ENCODE measurements at places on chromosomes 1 and 21.

DNA sequence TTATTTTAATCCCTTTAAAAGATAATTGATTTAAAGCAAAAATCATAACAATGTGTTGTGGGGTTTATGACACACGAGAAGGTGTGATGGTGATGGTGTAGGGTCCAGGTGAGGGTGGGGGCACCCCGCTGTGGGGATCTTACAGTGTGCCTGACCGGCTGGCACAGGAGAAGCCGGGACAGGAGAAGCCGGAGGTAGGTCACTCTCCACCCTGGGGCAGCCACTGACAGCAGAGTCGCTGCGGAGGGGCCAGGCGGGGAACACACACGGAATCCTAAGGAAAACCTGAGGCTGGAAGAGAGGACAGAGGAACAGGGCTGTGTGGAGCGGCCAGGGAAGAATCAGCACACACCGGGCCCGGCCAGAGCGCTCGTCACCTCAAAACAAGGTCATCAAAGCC, 4.3 kb upstream of the LRRC3 start:
- H3K27ac ChIP-seq, result no peak overlapping the region
- H3K36me3 ChIP-seq, result no peaks in the 10 kb centered on the region
- no peak overlapping the region for H3K4me3 ChIP-seq
- DNase-seq, result no peak
- H3K27me3 ChIP-seq, result peaks cover 20% of the 10 kb centered on the region

- H3K4me1 ChIP-seq, result peaks cover 6% of the 10 kb centered on the region
- peak; percentile 47 for DNase-seq
- peaks cover 5% of the 10 kb centered on the region for H3K27me3 ChIP-seq
Measured at GRCh38 chr1:31977385-31978131, 36.1 kb upstream of the KHDRBS1 start.

GRCh38 chr1:26121854-26122773, 10.5 kb downstream of the PDIK1L start:
- H3K36me3 ChIP-seq, result peaks cover 6% of the 10 kb centered on the region
- no peaks in the 10 kb centered on the region for H3K4me1 ChIP-seq
- H3K27me3 ChIP-seq, result no peaks in the 10 kb centered on the region

- peaks cover 6% of the 10 kb centered on the region for H3K4me1 ChIP-seq
- H3K36me3 ChIP-seq, result no peaks in the 10 kb centered on the region
- H3K27ac ChIP-seq, result no peak overlapping the region
- DNase-seq, result no peak
Measured at GRCh38 chr1:218348628-218349071, 3.5 kb downstream of the TGFB2 start.

DNA sequence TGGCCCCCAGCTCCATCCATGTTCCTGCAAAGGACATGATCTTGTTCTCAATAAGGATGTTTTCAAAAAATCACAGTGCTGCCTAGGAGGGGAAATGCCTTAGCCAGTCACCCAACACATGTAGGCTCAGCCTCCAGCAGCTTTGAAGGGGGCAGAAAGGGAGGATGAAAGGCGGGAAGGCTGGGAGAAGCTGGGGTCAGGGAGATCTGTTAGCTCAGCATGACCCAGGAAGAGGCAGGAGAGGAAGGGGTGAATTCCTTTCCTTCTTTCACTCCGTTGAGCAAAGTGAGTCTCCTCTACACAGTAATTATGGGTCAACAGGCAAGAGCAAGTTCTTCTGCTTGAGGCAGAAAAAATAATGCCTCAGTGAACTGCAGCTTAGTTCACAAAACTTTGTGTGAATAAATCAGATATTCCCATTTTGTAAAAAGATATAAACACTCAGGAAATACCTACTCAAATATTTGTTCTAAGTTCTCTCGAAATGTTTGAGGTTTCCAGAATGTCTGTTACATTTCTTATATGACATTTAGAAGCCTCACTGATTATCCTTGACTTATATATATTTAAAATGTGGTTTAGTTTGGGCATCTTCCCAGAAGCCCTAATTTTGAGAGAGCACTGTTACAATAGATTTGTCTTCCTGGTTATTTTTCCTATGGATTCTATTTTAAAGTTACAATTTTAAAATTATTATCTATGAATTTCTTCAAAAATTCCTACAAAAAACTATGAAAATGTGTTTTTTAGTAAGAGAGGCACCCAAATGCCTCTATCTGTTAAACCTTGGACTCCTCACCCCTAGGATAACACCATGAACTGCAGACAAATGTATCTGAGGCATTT, 116.8 kb downstream of the KCNJ6 start:
- DNase-seq, result peak; percentile 16
- no peaks in the 10 kb centered on the region for H3K36me3 ChIP-seq
- H3K27me3 ChIP-seq, result no peaks in the 10 kb centered on the region

DNA sequence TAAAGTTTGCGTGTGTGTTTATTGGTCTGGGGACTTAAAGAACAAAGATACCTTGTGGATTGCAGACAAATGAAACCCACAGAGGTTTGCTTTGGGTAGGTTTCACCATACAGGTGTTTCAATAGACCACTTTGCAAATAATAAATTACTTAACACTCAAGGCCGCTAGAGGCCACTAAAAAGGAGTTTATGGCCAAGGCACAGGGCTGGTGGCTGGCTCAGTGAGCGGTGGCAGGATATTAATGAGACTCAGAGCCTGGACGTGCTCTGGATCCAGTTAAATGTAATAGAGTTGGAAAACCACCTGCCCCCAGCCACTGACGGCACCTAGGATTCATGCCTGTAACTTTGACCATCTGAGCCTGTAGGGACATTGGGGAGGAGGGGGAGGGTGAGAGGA, 44.5 kb downstream of the LRRC38 start:
- H3K36me3 ChIP-seq, result no peaks in the 10 kb centered on the region
- DNase-seq, result no peak
- H3K27me3 ChIP-seq, result no peaks in the 10 kb centered on the region
- no peak overlapping the region for H3K4me3 ChIP-seq

GRCh38 chr1:145758116-145758515, 38.8 kb downstream of the CD160 start:
- no peaks in the 10 kb centered on the region for H3K27me3 ChIP-seq
- peaks cover 13% of the 10 kb centered on the region for H3K36me3 ChIP-seq
- no peaks in the 10 kb centered on the region for H3K4me1 ChIP-seq
- H3K27ac ChIP-seq, result no peak overlapping the region

DNA sequence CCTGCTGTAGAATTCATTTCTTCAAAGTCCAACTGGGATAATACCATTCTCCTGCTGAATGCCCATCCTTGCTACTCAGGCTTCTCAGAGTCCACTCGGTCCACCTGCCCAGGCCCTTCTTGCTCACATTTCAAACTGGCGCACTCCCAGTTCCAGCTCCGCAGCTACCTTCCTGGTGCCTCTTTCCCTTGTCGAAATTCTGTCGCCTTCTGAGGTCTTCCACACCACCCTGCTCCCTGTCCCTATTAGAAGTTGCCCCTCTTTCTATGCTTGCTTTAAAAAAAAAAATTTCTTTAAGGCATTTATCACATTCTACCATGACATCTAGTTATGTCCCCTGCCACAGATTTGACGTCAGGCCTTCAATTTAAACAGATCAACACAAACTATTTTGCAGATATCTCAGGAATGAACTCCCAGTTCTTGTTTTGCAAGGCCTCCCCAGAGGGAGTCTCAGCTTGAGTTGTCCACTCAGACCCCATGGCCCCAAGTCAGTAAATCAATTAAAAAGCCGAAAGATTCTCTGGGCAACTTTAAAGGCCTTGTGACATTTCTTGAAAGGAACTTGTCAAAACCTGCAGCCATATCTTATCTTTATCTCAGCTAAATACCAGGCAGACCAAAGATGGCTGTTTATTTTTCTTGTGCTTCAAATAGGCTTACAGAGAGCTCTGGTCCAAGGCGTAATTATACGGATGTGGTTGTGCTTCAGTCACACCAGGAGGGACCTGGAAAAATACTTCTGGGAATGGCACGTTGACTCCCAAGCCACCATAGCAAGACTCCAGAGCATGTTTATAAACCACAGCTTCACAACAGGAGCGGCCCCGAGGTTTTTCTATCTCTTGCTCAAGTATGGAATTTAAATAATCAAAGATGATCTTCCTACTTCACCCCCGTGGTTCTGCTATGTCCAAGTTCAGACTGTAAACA, 2.2 kb downstream of the FAM89A start:
- H3K36me3 ChIP-seq, result no peaks in the 10 kb centered on the region
- H3K27ac ChIP-seq, result no peak overlapping the region
- H3K4me3 ChIP-seq, result no peak overlapping the region
- no peak for DNase-seq
- H3K4me1 ChIP-seq, result peaks cover 7% of the 10 kb centered on the region

DNA sequence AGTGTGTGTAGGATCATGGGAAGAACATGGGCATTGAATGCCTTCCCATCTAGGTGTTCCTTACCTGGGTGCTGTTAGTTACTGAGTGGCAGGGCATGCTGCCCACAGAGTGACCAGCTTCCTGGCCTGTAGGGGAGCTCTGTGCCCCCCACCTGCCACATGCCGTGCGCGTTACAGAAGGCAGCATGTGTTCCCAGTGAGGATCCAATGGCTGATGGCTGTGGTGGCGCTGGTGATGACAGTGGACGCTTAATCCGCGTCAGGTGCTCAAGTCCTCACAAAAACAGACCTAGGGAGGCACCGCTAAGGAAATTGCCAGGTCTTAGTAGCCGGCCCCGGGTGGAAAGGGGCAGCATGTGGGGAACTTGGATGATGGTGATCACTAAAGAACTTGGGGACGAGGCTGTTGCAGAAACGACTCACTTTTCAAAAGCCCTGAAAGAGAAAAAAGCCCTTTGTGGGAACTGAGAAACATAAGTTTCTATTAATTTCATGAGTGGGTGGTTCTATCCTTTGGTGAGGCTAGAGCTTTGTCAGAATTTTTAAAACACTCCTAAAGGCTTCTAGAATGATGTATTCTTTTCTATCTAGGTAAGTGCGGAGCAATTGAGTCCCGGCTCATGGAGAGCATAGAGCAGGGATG, 93.2 kb downstream of the PRDM2 start:
- H3K27me3 ChIP-seq, result no peaks in the 10 kb centered on the region
- peaks cover 2% of the 10 kb centered on the region for H3K4me1 ChIP-seq
- no peak overlapping the region for H3K4me3 ChIP-seq
- no peak for DNase-seq
- no peak overlapping the region for H3K27ac ChIP-seq
- peaks cover 17% of the 10 kb centered on the region for H3K36me3 ChIP-seq

DNA sequence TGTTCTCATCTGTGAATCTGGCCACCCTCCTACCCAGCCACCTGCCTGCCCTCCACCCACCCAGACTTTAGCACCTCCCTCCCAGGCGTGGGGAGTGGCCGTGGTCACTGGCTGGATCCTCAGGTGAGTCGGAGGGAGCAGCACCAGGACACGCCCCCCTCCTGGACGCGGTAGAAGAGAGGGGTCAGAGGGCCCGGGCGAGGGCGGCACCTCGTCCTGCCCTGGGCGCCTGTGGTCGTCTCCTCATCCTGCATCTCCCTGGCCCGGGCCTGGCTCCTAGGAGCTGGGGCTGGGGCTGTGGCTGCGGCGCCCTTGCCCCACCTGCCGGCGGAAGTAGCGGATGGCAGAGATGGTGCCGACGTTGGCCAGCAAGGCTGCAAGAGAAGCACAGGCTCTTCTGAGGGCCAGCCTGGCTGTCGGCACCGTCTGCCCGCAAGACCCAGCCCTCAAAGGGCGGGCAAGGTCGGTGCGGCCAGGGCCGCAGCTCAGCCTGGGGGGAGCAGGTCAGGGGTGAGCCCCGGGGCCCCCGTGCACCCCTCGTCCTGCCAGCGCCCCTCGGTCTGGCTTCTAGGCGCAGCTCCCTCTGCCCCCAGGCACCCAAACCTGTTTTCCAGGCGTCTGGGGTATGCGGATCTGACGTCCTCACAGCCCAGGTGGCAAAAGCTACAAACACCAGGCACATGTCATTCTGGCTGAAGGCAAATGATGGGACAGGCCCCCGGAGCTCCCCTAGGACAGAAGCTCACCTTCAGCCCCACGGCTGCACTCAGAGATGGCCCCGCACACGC, 5.8 kb downstream of the PERM1 start:
- no peak overlapping the region for H3K27ac ChIP-seq
- H3K27me3 ChIP-seq, result no peaks in the 10 kb centered on the region
- 0 out of 2 replicates have a peak, but pooled peaks cover 2% of the 10 kb centered on the region for H3K4me1 ChIP-seq
- peak; percentile 36 for DNase-seq
- H3K4me3 ChIP-seq, result peak overlapping the region; percentile 0
- no peaks in the 10 kb centered on the region for H3K36me3 ChIP-seq

GRCh38 chr1:64962441-64962840, 3.9 kb downstream of the JAK1 start:
- peaks cover 2% of the 10 kb centered on the region for H3K4me1 ChIP-seq
- no peak overlapping the region for H3K27ac ChIP-seq
- H3K27me3 ChIP-seq, result no peaks in the 10 kb centered on the region
- no peak for DNase-seq

- no peak overlapping the region for H3K27ac ChIP-seq
- H3K36me3 ChIP-seq, result no peaks in the 10 kb centered on the region
- H3K27me3 ChIP-seq, result no peaks in the 10 kb centered on the region
- no peak overlapping the region for H3K4me3 ChIP-seq
- no peaks in the 10 kb centered on the region for H3K4me1 ChIP-seq
Measured at GRCh38 chr1:34642679-34643078, 112.2 kb upstream of the GJB5 start.

GRCh38 chr1:174963529-174964125, 36.1 kb upstream of the CACYBP start:
- no peaks in the 10 kb centered on the region for H3K36me3 ChIP-seq
- no peak overlapping the region for H3K4me3 ChIP-seq
- H3K4me1 ChIP-seq, result no peaks in the 10 kb centered on the region
- H3K27me3 ChIP-seq, result peaks cover 4% of the 10 kb centered on the region

Measured in IMR-90 (cell line).